ENCODE measurements at places on chromosomes 1 and 21. TPM values are rescaled to one million over a fixed set of nuclear protein-coding genes. Genes with fewer than 3 reads are reported as not detected.

FCGR3B gene
- not detected for total RNA-seq

NBPF20 gene
- 3.3 TPM for total RNA-seq

TRIM46 gene
- 2.9 TPM for total RNA-seq

RHEX gene
- total RNA-seq, result not detected

PTPN14 gene
- 0.03 TPM for total RNA-seq

SYNC gene
- total RNA-seq, result not detected

FAM78B gene
- 0.11 TPM for total RNA-seq

PTPRC gene
- 698 TPM for total RNA-seq

DNA sequence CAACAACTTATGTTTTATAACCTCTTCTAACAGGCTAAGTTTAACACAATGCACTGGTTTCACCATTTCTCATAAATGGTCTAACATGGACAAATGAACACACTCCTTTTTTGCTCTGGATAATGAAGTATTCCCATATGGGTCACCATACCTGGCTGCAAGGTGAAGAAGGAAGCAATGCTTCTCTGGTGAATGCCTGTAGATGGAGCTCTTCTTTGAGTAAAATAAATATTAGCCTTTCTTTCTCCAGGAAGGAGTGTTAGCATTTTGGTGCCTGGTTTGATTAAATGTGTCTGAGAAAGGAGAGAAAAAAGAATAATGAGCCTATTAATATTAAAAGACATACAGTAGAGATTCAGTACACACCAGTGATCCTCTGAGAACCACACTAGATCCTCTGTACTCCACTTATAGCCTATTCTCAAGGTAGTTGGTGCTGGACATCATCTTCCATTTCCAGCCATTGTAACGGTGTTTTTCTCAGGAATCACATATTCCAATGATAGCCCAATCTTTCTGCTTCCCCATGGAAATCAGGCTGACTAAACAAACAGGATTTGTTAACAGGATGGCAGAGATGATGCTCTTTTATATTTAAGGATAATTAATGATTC lies 17.6 kb downstream of the MTFR1L start:
- DNase-seq, result no peak

- DNase-seq, result no peak
Measured at GRCh38 chr1:171904778-171905450, 63.6 kb downstream of the DNM3 start.

DNA sequence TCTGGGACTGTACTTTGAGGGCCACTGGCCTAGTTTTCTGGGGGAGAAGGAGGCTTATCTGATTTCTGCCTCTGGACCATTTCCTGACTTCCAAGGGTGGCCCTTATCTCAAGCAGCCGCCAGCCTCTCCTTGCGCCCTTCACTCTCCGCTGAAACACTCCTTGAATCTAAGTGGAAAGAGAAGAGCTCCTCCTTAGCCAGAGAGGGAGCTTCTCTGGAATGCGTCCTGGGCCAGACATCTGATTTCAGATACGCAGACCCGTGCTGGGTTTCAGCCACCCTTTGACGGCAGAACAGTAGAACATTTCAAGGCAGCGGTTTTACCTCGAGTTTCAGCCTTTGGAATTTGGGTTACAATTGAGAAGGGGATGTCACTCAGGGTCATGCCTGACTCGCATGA lies 308.0 kb downstream of the CAMTA1 start:
- no peak for DNase-seq

DNA sequence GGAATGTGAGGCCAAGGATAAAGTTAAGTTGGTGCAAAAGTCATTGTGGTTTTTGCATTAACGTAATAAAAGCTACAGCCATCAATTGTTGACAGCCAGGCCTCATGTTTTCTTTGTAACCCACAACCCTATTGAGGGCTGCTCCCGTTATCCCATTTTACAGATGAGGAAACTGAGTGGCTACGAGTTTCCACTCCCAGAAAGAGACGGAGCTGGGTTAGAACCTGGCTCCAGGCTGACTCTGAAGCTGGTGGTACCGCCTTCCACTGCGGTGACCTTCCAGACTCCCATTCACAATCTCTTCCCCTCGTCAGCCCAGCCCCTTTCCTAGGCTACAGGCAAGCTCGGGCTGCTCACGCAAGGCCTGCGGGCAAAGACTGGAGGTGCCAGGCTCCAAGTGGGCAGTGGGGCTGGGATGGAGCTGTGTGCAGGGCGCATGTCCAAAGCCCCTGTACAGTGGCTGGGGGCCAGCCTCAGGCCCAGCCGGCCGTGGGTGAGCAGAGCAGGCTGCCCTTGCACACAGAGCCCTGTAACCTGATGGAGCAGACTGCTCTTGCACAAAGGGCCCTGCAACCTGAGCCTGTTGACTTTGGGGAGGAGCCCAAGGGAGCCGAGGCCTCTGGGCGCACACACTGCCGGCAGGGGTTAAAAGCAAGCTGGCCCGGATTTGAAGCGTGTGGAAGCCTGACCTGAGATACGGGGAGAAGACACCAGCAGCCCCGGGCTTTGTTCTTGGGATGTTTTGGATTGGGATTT lies 97.4 kb upstream of the TMPRSS2 start:
- DNase-seq, result no peak

DNA sequence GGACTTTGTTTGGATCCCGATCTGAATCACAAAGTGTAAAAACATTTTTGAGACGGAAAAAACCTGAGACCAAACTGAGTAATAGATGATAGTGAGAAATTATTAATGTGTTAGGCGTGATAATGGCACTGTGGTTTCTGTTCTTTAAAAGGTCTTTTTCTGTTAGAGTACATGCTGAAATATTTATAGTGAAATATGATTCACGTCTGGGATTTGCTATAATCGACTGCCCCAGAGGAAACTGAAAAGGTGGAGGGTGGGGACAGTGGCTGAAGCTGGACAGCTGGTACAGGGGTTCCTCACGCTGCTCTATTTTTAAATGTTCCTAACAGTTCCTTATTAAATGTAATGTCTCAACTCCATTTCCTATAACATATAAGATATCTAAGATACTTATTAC lies 11.2 kb downstream of the URB1 start:
- no peak for DNase-seq

DNA sequence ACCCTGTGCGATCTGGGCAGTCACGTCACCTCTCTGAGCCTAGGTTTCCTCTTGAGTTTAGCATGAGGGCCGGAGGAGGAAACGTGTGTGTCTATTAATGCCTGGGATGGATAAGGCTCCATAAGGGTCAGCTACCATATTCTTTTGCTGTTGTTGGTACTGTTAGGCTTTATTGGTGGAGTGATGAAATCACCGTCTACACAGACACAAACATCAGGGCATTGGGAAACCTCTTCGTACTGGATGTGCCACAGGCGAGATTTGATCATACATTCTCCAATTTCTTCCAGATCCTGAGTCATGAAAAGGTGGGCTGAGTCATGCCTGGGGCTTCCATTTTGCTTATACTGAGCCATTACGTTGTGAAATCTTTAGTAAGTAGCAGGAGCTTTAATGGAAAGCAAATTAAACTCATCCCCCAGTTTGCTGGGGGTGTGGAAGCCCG lies 24.9 kb upstream of the GRHL3 start:
- DNase-seq, result no peak

- no peak for DNase-seq
Measured at GRCh38 chr21:44006017-44006619, 6.0 kb upstream of the TRAPPC10 start.

DNA sequence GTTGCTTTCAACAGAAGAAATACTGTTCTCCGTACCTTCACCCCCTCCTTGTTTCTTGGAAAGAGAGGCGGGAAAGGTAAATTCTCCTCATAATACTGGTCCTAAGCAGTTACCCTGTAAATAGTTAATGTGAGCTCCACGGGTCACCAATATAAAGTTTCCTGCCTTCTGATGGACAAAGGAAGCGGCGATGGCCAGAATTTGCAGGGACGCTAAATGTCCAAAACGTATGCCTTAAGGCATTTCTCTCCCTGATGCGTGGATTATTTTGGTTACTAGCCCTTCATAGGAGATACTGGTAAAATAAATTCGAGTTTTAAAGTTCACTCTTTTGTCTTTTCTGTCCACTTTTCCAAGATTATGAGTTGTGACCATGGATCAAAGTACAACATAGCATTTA lies 898 bp upstream of the PTGS2 start:
- DNase-seq, result no peak

- DNase-seq, result no peak
Measured at GRCh38 chr1:207017615-207018559, 14.7 kb downstream of the C1orf116 start.

DNA sequence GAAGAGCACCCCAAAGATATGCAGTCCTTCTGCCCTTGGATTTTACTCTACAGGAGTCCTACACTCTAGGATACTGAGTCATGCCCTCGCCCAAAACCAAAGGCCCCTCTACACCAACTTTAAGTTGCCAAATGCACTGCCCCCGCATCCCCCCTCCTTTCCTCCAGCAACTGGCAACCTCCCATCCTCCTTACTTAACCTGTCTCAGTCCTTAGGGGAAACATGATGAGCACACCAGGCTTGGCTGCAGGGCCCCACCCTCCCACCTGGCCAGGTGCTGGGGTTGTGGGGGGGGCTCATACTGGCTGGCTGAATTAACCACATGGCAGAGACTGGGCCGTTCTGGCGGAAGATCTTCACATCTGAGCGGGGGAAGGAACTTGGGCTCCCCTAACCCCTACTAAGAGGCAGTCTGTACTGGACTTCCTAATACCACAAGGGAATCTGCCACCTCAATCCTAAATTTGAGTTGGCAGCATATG lies 1.2 kb downstream of the HDGF start:
- peak; percentile 14 for DNase-seq

DNA sequence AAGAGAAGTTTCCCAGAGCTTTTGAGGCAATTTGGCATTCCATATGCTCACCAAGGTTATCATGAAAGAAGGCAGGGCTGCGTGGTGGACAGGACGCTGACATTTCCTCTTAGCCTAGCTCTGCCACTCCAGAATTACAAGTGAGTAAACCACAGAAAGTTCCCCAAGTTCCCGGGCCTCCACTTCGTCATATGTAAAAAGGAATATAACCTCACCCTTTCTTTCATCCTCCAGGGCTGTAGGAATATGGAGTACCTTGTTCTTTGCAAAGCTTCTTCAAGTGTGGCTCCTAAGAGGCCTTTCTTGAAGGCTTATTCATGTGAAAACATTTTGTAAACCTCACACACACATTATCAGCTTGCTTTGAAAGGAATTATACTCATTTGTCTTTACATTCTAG lies 210.2 kb downstream of the GREM2 start:
- no peak for DNase-seq

GRCh38 chr21:28943631-28944030 lies 49.0 kb downstream of the LTN1 start:
- no peak for DNase-seq

- DNase-seq, result no peak
Measured at GRCh38 chr1:222643606-222643937, 25.7 kb downstream of the MIA3 start.

DNA sequence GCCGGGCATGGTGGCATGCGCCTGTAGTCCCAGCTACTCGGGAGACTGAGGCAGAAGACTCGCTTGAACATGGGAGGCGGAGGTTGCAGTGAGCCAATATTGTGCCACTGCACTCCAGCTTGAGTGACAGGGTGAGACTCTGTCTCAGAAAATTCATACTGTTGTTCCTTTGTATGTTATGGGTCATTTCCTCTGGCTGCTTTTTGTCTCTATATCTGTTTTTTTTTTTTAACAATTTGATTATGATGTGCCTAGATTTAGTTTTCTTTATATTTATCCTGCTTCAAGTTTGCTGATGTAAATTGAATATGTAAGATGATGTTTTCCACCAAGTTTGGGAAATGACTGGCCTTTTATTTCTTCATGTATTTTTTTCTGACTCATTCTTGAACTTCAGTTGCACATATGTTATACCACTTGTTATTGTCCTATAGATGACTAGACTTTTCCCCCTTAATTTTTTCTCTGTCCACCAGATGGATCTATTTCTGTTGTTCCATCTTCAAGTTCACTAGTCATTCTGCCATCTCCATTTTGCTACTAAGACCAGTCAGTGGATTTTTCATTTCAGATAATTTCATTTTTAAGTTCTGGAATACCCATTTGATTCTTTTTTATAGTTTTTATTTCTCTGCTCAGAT lies 173.5 kb downstream of the GALNT2 start:
- DNase-seq, result no peak

- no peak for DNase-seq
Measured at GRCh38 chr21:22277341-22277740, 1279.1 kb downstream of the NCAM2 start.

DNA sequence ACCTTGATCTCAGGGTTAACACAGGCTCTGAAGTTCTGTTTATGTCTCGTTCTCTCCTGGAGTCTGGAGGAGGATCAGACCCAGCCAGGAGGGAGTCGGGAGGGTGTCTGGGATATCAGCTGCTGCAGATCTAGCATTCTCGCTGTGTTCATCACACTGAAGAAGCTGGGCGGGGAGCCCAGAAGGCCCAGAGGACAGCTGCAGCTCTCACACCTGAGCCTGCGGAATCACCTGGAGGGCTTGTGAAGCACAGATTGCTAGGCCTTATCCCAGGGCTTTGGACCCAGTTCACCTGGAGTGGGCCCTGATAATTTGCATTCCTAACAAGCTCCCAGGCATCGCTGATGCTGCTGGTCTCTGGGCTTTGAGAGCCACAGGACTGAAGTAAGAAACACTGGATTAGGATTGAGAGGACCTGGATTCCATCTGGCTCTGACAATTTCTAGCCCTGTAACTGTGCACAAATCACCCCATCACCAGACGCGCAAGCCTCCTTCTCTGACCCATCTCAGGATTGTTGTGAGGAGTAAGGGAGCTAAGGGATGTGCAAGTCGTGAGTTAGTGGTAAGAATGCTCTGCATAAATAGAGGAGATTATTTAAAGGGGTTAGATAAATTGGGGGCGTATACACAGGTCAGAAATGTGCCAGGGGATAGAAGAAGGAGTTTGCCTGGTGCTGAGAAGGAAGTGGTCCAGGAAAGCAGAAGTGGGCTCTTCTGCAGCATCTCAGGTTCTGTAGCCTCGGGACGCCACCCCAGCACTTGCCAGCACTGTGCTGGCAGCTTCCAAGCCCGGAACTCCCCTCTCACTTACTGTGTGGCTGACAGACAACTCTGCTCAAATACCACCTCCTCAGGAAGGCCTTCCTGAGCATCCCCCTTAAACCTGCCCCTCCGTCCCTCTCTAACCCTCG lies 19.1 kb downstream of the ABCA4 start:
- no peak for DNase-seq

GRCh38 chr1:38128926-38129453 lies 82.4 kb upstream of the POU3F1 start:
- DNase-seq, result no peak

GRCh38 chr1:172882791-172883386 lies 167.9 kb downstream of the TNFSF18 start:
- DNase-seq, result no peak

DNA sequence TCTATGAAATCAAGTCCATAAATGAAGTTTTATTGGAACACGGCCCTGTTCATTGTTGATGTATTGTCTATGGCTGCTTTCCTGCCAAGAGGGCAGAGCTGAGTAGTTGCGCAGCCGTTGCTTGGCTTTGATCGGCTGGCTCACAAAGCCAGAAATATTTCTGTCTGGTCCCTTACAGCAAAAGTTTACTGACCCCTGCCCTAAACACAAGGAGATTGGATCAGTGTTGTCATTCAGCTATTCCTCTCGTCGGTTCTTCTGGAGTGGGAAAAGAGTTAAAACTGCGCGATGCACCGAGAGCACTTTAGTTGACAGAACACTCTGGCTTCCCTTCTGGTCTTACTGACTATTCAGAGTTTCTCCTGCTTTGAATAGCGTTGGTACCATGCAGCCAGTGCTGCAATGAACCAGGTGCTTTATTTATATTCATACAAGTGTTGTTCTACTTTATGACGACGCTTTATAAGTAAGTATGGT lies 868 bp downstream of the ZBTB40 start:
- DNase-seq, result peak; percentile 29

GRCh38 chr21:37575580-37575979 lies 209.0 kb downstream of the DYRK1A start:
- DNase-seq, result no peak
